ENCODE measurements at places on chromosomes 6 and 20.

- no peak for DNase-seq
Measured at GRCh38 chr6:13538084-13538483, 36.3 kb upstream of the SIRT5 start.

GRCh38 chr6:165308926-165309731 is at the start of gene C6orf118:
TSS of gene C6orf118 (minus strand) at chr6:165309605. CDS start at chr6:165309586, 19 bp downstream.
- DNase-seq: no peak

GRCh38 chr6:31209137-31209536 is 38.7 kb upstream of the POU5F1 start:
- no peak for DNase-seq

- DNase-seq: no peak
Measured at GRCh38 chr6:131049608-131050007, 13.4 kb downstream of the EPB41L2 start.

DNA sequence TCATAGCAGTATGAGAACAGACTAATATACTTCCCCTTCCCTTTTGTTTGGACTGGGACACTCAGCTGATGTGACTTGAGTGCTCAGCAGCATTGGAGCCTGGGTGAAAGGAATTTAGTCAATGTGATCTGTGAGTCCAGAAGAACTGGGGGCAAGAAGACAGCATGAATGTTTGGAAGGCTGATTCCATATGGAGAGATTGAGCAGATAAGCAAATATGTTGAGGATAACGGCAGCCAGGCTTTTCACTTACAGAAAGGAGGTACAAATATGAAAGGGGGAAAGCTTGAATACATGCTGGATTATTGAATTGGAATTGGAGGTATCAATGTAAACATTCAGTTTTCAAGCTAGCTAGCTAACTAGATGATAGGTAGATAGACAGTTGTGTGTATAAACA is 37.8 kb upstream of the SMAP1 start:
- DNase-seq: no peak

- no peak for DNase-seq
Measured at GRCh38 chr6:28943223-28943556, 19.4 kb upstream of the TRIM27 start.

DNA sequence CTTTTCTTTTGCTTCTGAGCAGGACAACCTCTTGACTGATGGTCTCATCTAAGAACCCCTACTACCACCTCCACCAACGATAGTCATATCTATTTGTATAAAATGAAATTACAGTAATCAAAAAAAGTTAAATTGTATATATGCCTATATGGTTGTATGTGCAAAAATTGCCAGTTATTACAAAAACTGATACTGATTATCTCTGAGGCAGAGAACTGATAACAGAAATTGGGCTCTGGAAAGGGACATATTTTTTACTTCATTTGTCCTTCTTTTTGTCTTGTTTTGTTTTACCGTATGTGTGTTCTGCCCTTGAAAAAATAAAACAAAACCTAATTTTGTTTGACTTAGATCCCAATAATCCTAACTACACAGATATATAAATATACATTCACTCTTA is 574.4 kb upstream of the NOX3 start:
- no peak for DNase-seq

GRCh38 chr6:80541181-80541580 is 434.7 kb downstream of the BCKDHB start:
- DNase-seq: no peak

DNA sequence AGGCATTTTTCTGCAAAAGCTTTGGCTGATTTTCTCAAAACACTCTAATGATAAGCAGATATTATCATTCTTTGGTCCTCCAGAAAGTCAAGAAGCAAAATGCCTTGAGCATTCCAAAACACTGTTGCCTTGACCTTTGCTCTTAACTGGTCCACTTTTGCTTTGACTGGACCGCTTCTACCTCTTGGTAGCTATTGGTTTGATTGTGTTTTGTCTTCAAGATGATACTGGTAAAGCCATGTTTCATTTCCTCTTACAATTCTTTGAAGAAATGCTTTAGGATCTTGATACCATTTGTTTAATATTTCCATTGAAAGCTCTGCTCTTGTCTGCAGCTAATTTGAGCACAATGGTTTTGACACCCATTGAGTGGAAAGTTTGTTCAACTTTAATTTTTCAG is 35.6 kb upstream of the SDHAF4 start:
- DNase-seq: no peak

GRCh38 chr20:38272961-38273360 is 12.4 kb upstream of the KIAA1755 start:
- no peak for DNase-seq

GRCh38 chr6:35757456-35758123 is 18.8 kb upstream of the CLPSL2 start:
- DNase-seq: no peak

- DNase-seq: no peak
Measured at GRCh38 chr20:60749804-60750602, 502.1 kb upstream of the CDH4 start.

DNA sequence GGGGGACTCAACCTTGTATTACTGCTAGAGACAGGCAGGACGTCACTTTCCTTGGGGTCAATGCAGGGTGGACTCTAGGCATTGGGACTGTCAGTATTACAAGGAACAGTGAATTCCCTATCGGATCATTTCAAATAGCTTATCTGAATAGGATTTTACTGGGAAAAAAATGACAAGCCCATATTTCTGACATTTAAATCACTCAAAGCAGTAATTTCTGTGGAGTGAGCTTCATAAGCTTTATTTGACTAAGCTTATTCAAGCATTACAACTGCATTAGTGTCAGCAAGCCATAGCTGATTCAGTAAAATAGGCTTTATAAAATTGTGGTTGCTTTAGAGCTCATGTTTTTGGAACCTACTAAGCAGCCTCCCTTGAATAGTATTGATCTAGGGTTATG is 44.3 kb downstream of the TRDN start:
- DNase-seq: no peak

DNA sequence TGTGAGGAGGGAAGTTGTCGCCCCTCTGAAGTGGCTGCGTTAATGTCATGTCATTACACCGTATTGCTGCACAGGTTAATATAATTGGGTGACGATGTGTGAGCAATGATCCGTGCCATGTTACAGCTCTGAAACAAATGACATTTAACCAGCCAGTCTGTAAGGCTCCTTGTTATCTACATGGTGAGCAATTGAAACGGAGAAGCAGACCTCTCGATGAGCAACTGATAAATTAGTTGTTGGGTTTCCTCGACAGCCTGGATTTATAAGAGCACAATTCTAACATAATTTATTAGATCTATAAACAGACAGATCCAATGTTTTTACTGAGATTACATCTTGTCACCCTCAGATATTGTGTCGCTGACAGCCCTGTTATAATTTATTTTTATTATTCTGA is 49.9 kb upstream of the MAFB start:
- no peak for DNase-seq

GRCh38 chr6:46378882-46379416 is 112.3 kb downstream of the RCAN2 start:
- no peak for DNase-seq

DNA sequence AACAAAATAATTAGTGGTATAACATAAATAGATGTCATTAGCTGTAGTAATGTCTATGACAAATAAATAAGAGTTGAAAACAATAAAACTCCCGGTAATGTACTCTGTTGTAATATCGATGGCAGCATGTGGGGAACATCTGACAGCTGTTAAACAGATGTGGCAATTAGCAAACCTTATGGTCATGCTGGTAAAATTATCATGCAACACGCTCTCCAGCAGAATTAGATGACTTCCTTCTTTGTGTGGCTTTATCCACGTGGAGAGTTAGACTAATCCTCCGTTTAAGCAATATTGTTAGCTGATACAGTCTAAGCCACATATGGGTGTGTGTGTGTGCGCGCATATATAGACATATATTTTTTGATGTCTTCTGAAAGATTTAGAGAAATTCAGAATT is 77.7 kb upstream of the ZFP64 start:
- no peak for DNase-seq

DNA sequence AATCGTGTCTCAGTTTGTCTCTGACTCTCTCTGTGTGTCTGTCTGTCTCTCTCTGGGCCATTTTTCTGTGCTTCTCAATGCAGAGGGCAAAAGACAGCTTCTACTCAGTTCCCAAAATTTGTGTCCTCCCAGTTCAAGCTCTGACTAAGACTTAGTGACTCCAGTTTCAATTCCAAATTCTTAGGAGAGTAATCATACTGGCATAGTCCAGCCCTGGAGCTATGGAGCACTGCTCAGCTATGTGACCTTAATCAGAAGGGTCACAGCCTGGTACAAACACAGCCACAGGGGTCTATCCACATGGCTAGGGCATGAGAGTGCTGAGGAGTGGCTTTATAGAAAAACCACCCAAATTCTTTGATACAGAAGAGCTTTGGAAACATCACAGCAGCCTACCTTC is 91.9 kb downstream of the FOXF2 start:
- no peak for DNase-seq

- DNase-seq: no peak
Measured at GRCh38 chr6:156956286-156956685, 179.1 kb downstream of the ARID1B start.

DNA sequence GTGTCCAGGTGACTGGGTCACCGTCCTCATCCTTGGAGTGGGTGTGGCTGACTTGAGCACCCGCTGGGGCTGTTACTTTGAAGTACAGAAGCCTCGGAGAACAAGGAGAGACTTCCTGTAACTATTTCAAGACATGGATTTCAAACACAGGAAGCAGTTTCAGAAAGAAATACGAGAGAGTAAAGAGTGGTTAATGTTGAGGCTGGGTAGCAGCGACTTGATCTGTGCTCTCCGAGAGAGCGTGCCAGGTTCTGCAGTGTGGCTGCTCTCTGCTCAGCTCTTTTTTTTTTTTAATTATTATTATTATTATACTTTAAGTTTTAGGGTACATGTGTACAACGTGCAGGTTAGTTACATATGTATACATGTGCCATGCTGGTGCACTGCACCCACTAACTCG is 17.5 kb upstream of the EFCAB8 start:
- no peak for DNase-seq

DNA sequence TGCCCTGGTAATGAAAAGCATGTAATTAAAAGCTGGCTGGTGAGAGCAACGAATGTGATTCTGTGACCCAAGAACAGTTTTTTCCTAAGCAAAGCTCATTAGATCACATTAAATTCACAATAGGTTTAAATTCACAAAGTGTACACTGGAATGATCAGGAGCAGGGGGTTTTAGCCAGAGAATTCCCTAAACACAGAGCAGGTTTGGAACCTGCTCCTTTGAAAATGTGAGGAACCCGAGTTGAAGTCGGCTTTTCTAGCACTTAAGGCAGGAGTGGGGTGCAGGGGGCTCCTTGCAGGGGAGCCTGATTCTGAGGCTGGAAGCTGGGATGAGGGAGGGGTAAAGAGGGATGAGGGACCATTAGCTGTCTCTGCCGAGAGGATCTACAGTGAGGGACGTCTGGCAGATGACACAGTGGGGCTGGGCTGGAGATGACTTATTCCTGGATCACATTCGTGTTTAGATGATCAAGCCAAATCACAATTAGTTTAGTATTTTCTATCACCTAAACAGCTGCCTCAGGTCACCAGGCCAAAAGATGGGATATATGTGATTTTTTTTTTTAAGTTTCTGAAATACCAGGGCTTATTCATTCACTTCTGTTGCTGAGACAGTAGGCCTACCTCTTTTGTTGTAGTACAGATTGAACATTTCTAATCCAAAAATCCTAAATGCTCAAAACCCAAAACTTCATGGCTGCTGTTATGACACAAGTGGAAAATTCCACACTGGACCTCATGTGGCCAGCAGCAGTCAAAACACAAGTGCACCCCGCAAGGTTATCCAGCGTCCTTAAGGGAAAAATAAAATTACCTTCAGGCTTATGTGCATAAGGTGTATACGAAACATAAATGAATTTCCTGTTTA is 93.1 kb upstream of the HIVEP1 start:
- no peak for DNase-seq

DNA sequence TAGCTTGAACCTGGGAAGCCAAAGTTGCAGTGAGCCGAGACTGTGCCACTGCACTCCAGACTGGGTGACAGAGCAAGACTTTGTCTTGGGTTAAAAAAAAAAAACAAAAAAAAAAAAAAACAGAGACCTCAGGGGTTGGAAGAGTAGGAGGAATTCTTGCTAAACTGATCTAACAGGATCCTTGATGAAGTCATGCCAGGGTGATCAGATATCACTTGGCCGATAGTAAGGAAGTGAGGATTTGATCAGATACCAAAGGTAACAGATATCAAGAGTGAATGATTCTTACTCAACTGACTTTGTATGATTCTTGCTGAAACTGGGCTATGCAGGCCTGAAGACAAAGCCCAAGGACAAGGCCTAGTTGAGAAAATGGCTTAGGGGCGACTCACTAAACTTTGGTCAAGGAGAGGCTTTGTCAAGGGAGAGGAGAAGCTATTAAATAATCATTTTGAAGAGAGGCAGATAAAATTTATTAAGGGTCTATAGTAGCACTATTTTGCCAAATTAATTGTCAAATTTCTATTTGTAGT is 624.7 kb downstream of the UTRN start:
- DNase-seq: no peak

DNA sequence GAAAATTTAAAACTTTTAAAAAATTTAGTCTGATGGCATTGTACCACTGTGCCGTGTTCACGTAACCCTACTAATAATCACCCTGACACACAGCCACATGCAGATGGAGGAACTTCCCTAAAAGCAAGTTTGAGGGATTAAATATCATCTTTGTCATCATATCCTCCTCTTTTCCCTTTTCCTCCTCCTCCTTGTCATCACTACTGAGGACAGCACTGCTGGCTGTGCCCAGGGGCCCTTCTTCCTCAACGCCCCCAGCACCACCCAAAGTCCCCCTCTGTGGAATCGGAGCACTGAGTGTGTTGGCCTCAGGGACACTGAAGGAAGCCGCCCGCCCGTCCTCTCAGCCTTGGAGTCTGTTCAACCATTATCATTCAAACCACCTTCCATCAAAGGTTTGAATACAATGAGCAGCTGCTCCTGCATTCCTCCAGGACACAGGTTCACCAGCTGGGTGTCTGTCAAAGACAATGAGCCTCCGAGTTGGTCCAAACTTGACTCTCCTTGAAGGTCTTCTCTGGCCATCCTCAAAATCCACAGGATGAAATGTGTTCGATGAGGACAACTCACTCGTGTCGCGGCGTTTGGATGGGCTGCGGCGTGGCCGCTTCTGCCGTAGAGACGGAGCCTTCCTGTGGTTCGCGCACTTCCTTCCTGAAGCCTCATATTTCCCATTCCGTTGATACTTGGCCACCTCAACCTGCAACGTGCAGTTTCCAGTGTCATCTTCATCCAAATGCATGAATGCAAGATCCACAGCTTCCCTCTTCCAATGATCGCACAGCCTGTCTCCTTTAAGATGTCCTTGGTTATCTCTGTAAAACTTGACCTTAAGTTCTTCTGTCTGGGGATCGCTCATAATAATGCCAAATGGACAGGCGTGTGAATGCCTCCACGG is 23.3 kb downstream of the NQO2 start:
- peak; percentile 29 for DNase-seq

GRCh38 chr20:37726971-37727956 is 33.4 kb downstream of the CTNNBL1 start:
- no peak for DNase-seq

DNA sequence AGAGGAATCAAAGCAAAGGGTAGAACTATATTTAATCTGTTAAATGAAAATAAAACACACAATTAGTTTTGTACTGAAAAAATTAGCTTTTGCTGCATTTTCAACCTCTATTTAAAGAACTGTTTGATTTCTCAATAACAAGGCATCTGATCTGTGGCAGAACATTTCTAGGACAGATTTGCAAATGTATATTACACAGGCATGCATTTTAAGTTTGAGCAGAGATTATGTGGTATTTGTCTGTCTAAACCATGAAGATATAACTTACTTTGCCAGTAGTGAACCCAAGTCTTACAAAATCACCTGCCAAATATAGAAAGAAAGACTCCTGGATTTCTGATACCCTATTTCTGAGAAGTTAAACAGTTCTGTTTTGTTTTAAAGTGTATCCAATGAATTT is 71.9 kb downstream of the TFAP2B start:
- no peak for DNase-seq

- no peak for DNase-seq
Measured at GRCh38 chr6:37820718-37821079, 1.2 kb downstream of the ZFAND3 start.

All from activated CD4-positive, alpha-beta T cell treated with anti-CD3 and anti-CD28 coated beads for 1 hour (primary cell).